ENCODE measurements at places on chromosomes 5 and 9. TPM values are rescaled to one million over a fixed set of nuclear protein-coding genes. Genes with fewer than 3 reads are reported as not detected.

DNA sequence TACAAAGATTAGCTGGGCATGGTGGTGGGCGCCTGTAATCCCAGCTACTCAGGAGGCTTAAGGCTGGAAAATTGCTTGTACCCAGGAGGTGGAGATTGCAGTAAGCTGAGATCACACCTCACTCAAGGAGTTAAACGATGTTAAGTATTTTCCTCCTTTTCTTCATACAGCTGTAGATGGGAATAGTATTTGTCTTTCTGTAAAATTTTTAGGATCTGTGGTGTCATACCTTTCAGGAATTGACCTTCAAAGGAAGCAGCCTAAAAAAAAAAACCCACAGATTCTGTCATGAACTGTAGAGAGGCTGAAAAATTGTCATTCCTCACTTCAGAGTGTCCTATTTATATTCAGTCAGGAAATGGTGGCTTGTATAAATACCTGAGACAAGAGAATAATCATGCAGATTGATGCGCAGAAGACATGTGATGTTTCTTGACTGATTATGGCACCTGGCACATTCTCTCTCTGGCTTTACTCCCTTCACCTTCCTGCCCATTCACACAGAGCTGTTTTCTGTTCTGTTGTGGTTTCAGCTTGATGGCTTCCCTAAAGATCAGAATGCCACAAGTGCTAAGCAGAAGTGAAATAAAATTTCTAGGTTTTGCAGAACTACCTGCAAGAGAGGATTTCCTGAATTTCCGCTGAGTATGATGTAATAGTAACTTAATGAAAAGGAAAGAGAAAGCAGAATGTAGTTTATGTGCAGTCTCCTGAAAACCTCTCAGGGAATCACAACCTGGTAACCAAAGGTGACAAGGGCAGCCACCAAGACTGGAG lies 3.8 kb downstream of the IFNA1 start:
- no peaks in the 10 kb centered on the region for H3K36me3 ChIP-seq
- DNase-seq, result no peak
- no peaks in the 10 kb centered on the region for H3K27me3 ChIP-seq
- no peak overlapping the region for H3K4me3 ChIP-seq
- H3K27ac ChIP-seq, result no peak overlapping the region
- H3K4me1 ChIP-seq, result no peaks in the 10 kb centered on the region

GRCh38 chr5:154727361-154727760 lies 27.8 kb upstream of the LARP1 start:
- H3K4me1 ChIP-seq, result no peaks in the 10 kb centered on the region
- H3K36me3 ChIP-seq, result no peaks in the 10 kb centered on the region
- H3K4me3 ChIP-seq, result no peak overlapping the region
- H3K27me3 ChIP-seq, result no peaks in the 10 kb centered on the region

GRCh38 chr9:16414451-16414850 lies 456.0 kb downstream of the BNC2 start:
- no peaks in the 10 kb centered on the region for H3K27me3 ChIP-seq
- peaks cover 9% of the 10 kb centered on the region for H3K36me3 ChIP-seq
- peaks cover 50% of the 10 kb centered on the region for H3K4me1 ChIP-seq
- no peak for DNase-seq
- H3K4me3 ChIP-seq, result no peak overlapping the region

DNA sequence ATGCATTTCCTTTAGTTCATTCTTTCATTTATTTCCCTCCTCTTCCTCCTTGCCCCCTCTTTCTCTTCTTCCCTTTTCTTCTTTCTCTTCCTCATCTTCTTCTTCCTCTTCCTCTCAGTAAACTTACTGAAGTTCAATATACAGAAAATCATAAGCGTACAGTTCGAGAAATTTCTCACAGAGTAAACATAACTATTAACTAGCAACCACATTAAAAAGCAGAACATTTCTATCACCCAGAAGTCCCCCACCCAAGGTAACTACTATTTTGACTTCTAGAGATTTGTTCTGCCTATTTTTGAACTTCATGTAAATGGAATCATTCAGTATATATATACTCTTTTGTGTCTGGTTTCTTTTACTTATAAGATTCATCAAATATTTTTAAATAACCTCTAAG lies 48.2 kb downstream of the TNFAIP8 start:
- no peak overlapping the region for H3K27ac ChIP-seq
- peaks cover 7% of the 10 kb centered on the region for H3K4me1 ChIP-seq
- H3K27me3 ChIP-seq, result peaks cover 5% of the 10 kb centered on the region
- H3K36me3 ChIP-seq, result no peaks in the 10 kb centered on the region

DNA sequence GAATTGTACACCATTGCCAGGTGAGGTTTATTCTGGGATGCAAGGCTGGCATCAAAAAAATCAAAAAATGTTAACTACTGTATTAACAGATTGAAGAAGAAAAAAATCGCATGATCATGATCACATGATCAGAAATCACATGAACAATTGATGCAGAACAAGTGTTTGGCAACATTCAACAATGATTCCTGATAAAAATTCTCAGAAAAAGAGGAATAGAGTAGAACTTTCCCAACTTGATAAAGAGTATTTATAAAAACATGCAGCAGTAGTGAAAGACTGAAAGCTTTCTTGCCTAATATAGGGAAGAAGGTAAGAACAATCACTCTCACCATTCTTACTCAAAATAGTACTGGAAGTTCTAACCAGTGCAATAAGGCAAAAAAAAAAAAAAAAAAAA lies 16.4 kb downstream of the SLCO4C1 start:
- no peak overlapping the region for H3K4me3 ChIP-seq
- H3K27ac ChIP-seq, result no peak overlapping the region
- DNase-seq, result no peak
- no peaks in the 10 kb centered on the region for H3K4me1 ChIP-seq

DNA sequence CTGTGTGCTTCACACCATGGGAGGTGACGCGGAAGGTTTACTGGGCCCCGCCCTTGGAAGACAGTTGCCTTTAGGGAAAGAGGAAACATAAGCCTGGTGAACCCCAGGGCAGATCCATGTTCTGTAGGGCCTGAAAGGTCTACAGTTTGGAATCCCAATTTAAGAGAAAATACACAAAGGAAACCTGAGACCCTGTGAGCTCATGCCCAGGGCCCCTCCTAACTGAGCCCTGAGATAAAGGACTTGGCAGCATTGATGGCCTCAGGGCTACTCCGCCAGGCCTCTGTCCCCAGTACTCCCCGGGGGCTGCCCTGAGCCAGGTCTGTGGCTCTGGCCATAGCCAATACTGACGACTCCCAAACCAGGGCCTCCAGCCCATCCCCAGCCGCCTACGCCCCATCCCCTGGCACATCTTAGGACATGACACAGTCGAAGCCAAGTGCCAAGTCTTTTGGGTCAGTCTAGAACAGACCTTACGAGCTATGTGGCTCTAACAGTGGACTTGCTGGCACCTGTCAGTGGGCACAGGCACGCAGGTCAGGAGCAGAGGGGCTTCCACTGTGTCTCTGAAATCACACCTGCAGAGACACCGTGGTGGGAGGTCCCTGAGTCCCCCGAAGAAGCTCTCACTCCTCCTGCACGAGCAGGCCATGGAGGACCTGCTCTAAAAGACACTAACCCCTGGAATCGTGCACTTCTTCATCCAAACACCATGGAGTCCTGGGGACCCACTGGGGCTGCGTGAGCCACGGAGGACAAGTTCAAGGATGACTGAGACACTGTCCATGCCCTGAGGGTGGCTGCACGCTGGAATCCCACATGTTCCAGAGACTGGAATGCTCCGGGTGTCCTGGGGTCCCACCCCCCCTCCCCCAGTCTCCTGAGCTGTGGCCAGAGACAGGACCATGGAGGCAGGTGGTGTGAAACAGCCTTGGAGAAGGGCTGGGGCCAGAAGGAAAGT lies 40.3 kb upstream of the BARHL1 start:
- H3K27me3 ChIP-seq, result peaks cover 19% of the 10 kb centered on the region
- H3K36me3 ChIP-seq, result no peaks in the 10 kb centered on the region
- no peak overlapping the region for H3K27ac ChIP-seq
- no peak for DNase-seq
- H3K4me1 ChIP-seq, result no peaks in the 10 kb centered on the region
- H3K4me3 ChIP-seq, result no peak overlapping the region

RNF224 gene
- not detected for total RNA-seq

- no peaks in the 10 kb centered on the region for H3K4me1 ChIP-seq
- no peak for DNase-seq
- no peaks in the 10 kb centered on the region for H3K27me3 ChIP-seq
- H3K27ac ChIP-seq, result no peak overlapping the region
- no peaks in the 10 kb centered on the region for H3K36me3 ChIP-seq
Observed at GRCh38 chr5:73254642-73255041, 81.6 kb downstream of the TMEM174 start.

IFNA14 gene
- not detected for total RNA-seq

GRCh38 chr9:26949637-26950069 lies 2.6 kb upstream of the PLAA start:
- H3K4me3 ChIP-seq, result no peak overlapping the region
- H3K36me3 ChIP-seq, result no peaks in the 10 kb centered on the region
- H3K4me1 ChIP-seq, result peaks cover 17% of the 10 kb centered on the region
- H3K27ac ChIP-seq, result no peak overlapping the region
